NCI-H2107 (cell line): ENCODE measurements at places on chromosomes 1 and 21.

DNA sequence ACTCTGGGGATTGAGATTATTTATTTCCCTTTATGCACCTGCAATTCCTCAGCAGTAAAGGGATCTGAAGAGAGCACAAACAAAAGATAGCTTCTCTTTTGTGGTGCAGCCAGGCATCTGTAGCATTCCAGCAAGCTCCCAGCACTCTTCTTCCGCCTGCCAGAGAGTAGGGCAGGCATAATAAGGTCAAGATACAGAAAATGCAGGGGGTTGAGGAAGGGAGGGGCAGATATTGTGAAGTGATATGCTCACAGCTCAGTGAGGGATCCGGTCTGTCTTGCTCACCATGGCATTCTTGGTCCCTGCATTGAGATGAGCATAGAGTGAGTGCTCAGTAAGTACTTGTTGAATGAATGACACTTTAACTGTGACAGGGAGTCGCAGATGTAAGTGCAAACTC is 23.9 kb downstream of the FASLG start:
- no peak for DNase-seq

DNA sequence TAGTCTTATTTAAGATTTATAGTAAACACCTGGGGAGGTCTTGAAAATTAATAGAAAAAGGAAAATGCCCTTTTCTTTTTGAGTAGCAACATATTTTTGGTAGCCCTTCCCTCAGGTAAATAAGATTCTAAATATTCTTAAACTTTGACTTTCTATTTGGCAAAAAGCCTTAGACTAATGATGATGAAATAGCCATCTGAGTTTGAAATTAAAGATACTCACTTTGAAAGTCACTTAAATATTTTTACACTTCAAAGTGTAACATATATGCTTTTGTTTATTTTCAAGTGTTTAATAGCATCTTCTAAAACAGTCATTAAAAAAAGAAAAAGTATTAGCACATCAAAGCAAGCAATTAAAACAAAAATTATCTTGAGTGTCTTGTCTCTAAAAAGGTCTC is 135.1 kb downstream of the NEK7 start:
- no peak for DNase-seq

DNA sequence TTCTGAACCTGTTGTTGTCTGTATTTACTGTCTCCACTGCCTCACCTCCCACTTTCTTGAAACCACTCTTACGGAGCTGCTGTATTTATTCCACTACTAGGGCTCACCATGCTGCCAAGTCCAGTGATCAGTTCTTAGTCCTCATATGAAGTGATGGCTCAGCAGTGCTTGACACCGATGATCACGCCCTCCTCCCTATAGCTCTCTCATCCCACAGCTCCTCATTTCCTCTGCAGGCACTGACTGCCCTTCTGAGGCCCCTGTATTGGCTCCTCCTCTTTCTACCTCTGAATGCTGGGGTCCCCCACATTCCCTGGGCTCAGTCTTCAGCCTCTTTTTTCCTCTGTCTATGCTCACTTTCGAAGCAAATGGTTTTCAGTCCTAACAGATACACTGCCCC is 3.4 kb downstream of the CLCA1 start:
- no peak for DNase-seq

DNA sequence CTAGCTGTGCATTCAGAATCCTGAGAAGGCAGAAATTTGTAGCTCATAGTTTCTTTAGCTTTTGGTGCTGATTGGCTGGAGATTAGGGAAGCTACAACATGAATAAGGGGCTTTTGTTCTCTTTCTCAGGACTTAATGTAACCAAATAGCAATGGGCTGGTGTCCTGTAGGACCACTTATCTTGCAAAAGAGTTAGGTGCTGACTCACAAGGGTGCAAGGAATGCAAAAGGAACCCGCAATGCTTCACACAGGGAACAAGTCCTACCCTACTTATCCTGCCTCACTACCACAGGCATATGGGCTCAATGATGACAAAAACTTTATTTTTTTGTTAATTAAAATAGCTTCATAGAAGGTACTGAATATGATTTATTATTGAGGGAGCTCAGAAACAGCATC is 541.5 kb downstream of the AMY1C start:
- DNase-seq = no peak

- no peak for DNase-seq
These were observed 10.8 kb downstream of the GRHL3 start for GRCh38 chr1:24329797-24330543.

DNA sequence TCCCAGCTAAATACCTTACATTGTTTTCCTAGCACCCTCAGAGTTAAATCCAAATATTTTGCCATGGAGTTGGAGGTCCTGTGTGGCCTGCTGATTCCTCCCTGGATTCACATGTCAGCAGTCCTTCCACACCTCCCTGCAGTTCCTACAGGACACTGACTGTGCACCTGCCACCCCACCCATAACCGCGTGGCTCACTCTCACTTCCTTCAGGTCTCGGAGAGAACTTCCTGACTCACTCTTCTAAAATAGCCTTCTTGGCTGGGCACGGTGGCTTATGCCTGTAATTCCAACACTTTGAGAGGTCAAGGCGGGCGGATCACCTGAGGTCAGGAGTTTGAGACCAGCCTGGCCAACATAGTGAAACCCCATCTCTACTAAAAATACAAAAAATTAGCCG is 8.4 kb upstream of the CAMTA1 start:
- no peak for DNase-seq

- no peak for DNase-seq
These were observed 61.9 kb downstream of the TIAM1 start for GRCh38 chr21:31282095-31282709.

GRCh38 chr1:93567255-93567918 is 114.2 kb downstream of the BCAR3 start:
- DNase-seq = no peak

DNA sequence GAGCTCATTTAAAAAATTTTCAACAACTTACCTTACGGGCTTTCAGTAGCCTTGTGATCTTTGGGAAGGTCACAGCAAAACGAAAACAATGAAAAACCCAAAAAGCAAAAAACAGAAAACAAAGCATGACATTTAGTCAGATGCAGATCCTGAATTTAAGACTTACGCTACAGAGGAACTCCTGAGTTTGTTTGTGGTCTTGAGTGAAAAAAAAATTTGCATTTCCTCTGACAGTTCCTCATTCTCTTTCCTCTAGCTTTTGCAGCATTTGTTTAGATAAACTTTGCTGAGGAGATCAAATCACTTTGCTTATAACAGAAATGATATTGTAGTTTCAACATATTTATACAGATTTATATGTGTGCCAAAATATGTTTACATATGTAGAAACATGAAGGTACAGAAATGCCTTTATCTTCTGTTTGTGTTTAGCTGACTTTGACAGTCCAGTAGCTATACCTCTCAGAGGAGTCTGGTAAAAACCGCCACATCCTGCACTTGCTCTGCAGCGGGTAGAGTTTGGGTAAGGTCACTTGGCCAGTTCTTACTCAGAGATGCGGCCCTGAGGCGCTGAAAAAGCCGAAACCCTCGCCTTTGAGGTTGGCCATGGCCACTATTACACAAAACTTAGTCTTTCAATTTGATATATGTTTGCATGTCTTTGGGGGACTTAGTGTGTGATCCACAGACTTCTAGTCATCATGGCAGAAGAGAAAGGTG is 142.5 kb downstream of the TNR start:
- no peak for DNase-seq

DNA sequence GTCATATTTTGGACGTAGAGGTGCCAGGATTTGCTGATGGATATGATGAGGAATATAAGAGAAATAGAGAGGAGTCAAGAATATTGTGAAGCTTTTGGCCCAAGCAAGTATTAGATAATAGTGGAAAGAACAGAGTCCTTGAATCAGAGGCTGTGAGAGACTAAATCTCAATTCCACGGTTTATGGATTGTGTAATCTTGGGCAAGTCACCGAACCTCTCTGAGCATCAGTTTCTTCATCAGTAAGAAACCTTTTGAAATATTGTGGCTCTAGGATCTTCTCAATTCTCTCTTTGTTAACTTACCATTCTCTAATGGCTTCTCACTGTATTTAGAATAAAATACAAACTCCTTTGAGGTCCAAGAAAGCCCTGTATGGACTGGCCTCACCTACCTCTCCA is 77.6 kb downstream of the RPS6KA1 start:
- DNase-seq = no peak

GRCh38 chr1:86583032-86583431 is 36.2 kb downstream of the CLCA4 start:
- DNase-seq = no peak

- no peak for DNase-seq
These were observed 4.0 kb downstream of the ZBTB7B start for GRCh38 chr1:155006601-155007101.

- DNase-seq = no peak
These were observed 717 bp upstream of the MYCL start for GRCh38 chr1:39902460-39902807.

DNA sequence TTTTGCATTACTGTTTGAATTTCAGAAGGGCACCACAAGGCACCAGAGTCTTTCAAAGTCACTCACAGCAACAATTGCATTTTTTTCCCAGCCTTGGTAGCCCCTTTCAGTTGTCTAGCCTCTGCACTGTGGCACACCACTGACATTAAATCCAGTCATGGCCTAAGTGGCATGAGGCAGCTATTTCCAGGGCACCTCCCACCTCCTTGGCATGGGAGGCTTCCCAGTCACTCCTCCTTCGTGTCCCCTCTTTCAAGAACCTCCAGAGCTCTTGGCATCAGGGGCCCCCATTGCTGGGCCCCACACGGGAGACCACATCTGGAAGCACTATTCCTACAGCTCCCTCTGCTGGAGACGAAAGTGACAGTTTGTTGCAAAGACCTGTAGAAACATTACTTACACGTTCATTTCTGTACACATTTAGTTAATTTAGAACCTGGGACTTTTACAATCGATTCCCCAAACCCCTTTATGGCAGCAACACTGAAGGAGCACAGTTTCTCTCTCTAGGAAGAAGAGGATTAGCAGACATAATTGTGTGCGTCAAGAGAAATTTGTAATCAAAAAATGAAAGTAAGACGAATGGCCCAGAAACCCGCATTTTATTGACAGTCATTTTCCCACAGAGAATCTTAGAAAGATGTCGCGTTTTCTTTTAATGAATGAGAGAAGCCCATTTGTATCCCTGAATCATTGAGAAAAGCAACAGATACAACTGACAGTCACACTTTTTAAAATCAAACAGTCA is 5.7 kb upstream of the CHD5 start:
- DNase-seq = no peak

GRCh38 chr1:16063226-16063829 is 10.1 kb downstream of the FAM131C start:
- DNase-seq = no peak
